ENCODE measurements at places on chromosomes 2 and 18.

- no peak for DNase-seq
Observed at GRCh38 chr2:110777531-110778311, 45.3 kb downstream of the ACOXL start.

DNA sequence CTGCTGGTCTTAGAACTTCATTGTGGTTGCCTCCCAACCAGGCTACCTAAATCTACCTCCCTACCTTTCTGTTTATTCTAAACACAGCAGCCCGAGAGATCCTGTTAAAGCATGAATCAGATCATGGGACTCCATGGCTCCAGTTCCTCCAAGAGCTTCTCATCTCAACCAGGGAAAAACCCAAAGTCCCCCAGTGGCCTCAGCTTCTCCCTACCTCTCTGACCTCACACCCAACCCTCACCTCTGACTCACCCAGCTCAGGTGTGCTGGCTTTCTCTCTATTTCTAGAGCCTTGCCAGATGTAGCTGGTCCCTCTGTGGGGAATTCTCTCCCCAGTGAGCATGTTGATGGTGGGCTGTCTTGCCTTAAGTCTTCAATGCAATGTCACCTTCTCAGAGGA lies 93.8 kb upstream of the COPS8 start:
- DNase-seq: no peak

- no peak for DNase-seq
Observed at GRCh38 chr2:12498704-12499103, 218.0 kb upstream of the TRIB2 start.

GRCh38 chr2:160581035-160581434 lies 87.4 kb upstream of the RBMS1 start:
- DNase-seq: no peak

DNA sequence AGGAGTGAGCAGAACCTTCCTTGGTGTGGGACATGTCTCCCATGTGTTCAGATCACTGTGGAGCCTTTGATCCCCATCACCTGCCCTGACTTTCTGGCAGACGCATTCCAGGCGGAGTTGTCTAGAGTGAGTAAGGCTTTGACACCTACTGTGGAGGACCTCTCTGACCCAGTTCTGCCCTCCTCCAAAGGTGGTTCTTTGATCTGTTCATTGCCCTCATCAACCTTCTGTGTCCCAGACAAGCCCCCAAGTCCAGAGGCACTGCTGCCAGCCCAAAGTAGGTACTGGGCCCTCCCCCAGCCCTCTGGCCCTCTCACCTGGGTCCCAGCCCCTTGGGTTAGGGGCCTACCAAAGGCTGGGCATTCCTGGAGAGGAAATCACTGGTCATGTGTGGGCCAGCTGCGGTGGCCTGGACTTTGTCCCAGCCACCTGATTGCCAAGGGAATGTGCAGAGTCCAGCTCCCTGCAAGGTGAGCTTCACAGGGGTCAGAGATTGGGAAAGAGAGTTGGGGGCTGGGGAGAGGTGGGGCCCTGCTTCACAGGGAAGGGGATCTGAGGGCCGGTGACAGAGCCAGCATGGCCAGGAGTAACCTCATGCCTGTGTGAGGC lies 12.1 kb upstream of the FAHD2A start:
- DNase-seq: no peak

Measured in activated naive CD4-positive, alpha-beta T cell treated with anti-CD3 and anti-CD28 coated beads, Interleukin-2, amount 10 ng/mL, durations not matched to agents 7 days and 5 days (primary cell).